ENCODE measurements at places on chromosomes 7 and 10.
A peak's percentile ranks its signal among the peaks of the same experiment; 100 is the strongest.

DNA sequence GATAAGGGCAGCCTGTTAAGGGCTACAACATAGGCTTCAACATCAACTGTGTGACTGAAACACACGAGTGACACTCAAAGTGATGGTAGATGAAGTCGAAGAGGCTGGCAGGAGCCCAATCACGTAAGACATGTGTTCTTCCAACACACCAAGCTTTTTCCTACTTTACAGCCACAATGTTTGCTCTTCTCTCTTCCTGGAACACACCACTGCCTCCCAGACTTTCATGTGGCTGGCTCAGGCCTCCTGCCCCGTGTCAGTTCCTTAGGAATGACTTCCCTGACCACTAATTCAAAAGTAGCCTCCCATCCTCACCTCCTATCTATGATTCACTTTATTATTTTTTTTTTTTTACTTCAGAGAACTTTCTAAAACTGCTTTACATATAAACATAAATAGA is 209.2 kb downstream of the GPAM start:
- DNase-seq: no peak

- no peak for DNase-seq
These were observed 157.3 kb upstream of the PRR15 start for GRCh38 chr7:29406366-29406765.

DNA sequence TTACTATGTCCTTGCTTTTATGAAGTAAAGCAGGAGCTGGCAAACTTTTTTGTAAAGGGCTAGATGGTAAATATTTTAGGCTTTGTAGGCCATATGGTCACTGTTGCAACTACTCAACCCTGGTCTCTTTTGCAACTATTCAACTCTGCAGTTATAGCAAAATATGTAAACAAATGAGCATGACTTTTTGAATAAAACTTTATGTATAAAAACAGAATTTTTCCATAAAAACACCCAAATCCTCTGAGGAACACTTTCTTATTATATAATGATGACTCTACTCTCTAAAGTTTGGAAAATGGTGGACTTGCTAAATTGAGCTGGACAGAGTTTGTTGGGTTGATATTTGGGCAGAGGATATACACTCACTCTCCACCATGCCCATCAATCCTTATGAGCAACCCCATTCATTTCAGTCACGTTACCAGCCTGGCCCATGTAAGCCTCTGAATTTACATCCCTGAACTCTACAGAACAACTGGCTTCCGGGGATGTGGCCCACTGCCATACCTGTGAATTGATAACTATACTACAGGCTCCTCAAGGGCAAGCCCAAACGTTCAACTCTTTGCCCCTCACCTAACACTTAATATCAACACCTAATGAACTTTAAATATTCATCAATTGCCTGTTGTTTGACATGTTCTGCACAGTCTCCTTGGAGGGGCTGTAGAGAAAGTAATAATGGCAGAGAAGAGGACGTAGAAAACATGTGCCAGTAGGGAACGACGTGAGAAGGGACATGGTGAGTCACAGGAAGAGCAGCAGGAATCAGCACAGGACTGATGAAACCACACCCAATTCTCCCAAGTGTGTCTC is 37.6 kb downstream of the SGMS1 start:
- no peak for DNase-seq

DNA sequence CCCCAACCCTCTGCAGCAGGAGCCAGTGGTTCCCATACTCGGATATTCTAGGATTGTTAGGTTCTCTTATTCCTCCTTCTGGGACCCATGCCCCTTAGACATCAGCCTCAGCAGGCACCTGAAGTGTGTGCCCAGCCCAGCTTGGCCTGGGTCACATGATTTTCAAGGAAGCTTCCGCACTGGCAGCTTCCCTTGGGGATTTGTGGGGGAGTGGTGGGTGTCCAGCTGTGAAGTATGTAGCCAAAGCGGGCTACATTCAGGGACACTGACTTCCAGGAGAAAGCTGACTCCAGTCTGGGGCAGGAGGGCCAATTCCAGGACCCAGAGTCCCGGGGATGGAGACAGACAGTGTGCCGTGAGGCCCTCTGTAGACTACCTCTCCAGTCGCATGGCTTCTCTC is 1.3 kb downstream of the LDB1 start:
- no peak for DNase-seq

DNA sequence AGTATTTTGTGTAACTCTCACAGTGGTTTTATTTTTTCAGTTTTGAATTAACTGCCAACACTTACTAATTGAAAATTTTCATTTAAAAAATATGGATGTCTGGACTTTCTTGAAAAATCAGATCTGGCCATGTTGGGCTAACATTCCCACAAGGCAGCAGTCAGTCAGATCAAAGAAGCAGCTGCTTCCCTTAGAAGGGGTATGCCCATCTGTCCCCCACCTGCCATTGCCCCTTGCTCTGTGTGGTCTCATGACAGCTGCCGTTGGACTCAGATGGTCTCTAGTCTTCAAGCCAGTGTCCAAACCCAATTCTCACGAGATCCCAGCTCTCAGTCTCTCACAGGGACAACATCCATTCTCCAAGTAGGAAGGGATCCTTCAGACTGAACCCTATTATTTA is 212.1 kb upstream of the GHITM start:
- DNase-seq: no peak

DNA sequence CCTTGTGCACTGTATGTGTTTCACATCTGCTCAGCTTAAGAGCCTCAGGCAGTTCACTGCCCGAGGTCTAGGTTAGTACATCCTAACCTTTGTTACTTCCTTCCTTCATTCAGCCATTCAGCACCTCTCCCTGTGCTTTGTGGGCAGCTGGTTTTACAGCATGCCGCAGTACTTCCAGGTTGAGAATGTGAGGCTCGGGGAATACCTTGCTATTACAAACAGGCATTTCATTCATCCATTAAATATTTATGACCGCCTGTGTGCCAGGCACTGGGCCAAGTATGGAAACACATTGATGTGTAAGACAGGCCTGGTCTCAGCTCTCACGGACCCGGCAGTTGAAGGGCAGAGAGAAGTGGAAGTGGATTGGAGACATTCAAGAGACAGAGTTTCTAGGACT is 82.4 kb downstream of the SHH start:
- no peak for DNase-seq

DNA sequence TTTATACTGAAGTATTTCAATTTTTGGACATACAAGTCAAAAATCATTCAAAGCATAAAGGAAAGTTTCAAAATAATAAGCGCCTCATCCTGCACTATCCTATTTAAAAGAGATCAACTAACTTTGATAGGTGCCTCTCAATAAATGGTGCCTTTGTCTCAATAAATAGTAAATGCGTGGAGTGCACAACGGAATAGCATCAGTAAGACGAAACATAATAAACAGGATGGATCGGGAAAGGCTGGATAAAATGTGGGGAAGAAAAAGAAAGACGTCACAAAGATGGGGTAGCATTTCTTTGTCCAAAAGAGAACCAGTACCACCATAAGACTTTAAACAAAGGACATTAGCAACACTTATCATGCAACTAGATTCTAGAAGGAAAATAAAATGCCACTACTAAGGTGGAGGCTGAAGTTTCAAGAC is 571 bp upstream of the PRKAR2B start:
- no peak for DNase-seq

DNA sequence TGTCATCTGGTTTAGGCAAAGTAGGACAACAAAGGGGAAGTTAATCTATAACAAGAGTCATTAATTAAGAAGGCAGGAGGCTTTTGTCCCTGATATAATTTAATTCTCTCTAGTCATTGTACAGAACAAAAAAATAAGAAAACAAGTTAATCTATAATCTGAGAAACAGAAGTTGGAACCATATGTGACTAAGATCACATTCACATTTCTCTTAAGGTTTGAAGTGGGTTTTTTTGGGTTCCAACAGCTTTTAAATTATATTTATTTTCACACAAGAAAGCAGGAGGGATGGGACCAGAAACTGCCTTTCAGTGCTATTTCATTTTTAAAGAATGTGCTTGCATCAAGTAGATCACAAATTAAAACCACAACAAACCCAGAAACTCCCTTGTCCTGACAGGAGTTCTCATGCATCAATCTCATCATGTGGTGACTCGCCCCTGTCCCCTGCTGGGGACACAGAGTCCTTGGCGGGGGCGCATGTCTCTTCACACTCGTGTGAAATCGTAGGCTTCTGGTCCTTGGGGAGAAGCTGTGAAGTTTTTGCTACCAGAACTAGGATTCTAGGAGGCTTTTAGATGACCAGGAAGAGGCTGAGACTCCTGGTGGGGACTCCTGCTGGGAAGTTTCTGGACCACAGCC is 10.1 kb upstream of the OPN4 start:
- no peak for DNase-seq

DNA sequence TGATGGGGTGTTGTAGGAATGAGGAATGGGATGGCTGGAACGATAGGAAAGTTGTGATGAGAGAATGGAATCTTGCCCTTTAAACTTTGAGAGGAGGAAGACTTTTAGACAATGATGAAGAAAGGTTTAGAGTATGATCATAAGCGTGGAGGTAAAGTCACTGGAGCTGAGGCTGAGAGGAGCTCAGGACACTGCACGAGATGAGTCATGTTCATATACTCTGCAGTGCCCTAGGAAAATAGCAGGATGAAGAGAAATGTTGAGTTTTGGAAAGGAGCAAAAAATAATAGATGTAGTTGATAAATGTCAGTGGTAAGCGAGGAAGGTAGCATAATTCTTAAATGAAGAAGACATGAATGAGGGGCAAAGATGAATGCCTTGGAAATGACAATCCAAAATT is 28.3 kb upstream of the CUL1 start:
- no peak for DNase-seq

GRCh38 chr10:112282086-112282485 is 1.1 kb upstream of the TECTB start:
- DNase-seq: no peak

DNA sequence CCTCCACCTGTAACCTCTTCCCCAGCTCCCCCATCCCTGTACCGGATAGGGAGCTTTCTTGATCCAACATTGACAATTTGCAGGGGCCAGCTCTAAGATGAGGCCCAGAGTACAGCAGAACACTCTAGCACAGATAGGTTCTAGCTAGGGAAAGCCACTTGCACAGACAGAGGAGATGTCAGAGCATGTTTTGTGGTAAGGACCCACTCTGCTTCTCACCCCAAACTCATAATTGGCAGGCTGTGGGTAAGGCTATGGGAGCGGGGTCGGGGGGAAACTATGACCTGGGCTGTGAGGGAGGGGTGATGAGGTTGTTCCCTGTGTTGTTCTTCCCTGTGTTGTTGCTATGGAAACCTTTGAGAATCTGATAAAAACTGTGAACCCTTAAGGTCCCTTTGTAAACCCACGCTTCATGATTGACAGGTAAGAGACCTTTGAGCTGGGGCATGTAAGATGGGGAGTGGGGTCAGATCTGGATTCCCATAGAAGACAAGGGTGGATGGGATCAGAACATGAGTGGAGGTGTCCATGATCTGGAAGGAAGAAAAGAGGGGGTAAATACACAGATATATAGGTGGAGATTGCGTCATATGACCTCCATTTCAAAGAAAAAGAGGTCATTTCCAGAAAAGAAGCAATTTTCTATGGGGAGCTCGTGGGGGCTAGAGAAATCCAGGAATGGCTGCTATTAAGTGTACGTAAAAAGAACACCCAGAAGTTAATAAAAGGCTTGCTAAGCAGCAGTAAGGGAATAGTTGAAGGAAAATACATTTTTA is 4.0 kb downstream of the CALD1 start:
- no peak for DNase-seq

DNA sequence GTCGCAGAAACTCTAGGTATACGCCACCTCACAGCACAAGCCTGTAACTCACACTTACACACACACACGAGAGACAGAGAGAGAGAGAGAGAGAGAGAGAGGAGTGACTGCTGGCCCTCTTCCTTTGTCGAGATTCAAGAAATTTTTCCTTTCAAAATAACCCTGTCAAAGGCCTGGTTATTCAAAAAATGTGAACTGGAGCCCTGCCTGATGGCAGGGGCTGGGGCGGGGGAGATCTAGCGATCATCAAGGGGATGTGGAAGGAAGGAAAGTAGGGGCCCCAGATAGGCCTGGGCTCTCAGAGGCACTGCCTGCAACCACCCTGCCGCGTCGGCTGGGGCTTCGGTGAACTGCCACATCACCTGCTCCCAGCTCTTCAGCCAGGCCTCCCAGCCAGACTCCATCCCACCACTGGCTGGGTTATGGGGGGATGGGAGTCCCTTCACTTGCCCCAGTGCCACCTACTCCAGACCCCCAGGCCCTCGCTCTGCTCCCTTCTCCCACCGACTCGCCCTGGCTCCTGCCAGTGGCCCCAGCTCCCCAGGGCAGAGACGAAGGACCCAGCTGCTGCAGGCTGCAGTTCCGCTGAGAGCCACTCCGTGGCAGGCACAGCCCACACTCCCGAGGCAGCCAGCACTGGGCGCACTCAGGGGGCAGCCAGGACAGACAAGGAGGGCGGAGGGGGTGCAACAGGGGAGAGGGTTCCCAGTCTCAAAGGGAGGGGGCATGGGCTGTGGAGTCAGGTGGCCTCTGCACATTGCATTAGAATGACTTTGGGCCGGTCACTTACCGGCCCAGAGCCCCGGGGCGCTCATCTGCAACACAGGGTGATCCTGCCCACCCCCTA is 15.3 kb downstream of the KCNH2 start:
- peak; percentile 50 for DNase-seq

- peak; percentile 55 for DNase-seq
These were observed 60.8 kb upstream of the PPIF start for GRCh38 chr10:79286318-79286951.

GRCh38 chr7:5296611-5297226 is 14.0 kb downstream of the SLC29A4 start:
- DNase-seq: peak; percentile 78

DNA sequence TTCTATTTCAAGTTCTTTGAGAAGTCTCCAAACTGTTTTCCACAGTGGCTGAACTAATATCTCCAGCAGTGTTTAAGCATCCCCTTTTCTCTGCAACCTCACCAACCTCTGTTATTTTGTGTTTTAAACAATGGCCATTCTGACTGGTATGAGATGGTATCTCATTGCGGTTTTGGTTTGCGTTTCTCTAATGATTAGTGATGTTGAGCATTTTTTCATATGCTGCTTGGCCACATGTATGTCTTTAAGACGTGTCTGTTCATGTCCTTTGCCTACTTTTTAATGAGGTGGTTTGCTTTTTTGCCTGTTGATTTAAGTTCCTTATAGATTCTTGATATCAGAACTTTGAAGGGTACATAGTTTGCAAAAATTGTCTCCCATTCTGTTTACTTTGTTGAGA is 156.6 kb upstream of the IMMP2L start:
- DNase-seq: no peak

GRCh38 chr7:95046494-95047240 is 139.3 kb downstream of the PPP1R9A start:
- no peak for DNase-seq

DNA sequence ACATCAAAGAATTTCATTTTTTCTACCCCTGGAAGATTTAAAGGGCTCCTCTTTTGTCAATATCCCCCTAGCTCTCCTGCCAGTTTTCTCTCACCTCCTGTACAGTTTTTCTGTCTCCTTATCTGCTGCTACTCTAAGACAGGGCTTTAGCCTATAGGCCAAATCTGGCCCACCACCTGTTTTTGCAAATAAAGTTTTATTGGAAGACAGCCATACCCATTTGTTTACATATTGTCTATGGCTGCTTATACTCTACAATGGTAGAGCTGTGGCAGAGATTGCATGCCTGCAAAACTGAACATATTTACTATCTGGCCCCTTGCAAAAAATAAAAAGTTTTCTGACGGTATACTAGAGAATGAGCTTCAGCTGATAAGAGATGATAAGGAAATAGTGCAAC is 37.4 kb upstream of the GARS1 start:
- no peak for DNase-seq

GRCh38 chr10:119655566-119656001 is 4.4 kb downstream of the BAG3 start:
- peak; percentile 15 for DNase-seq

Measured in naive thymus-derived CD8-positive, alpha-beta T cell (primary cell).